ENCODE measurements at places on chromosomes 13 and 19.

DNA sequence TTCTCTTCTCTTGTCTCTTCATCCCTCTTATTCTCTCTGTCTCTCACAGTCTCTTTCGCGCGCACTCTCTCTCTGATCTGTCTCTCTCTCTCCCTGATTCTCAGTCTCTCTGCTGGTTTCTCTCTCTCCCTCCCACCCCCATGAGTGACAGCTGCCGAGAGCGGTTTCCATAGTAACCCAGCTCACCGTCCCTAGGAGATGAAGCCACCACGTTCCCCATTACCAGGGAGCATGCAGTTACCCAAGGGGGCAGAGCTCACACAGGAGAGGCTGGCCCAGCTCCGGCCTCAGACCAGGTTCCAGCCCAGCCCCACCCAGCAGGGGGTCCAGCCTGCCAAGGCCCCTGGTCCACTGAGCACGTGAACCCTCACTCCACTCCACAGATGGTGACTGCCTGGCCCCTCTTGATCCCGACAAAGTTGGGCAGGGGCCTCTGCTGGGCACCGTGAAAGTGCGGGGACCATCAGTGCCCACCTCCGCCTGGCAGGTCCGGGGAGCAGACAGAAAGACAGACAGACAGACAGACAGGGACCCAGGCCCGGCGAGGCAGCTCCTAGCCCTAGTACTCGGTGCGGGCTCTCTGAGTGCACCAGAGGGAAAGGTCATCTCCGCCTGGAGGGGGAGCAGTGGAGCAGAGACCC, 50.6 kb downstream of the CELF5 start:
- no peak for DNase-seq

- no peak for DNase-seq
Observed at GRCh38 chr13:30798776-30799355, 63.5 kb downstream of the ALOX5AP start.

DNA sequence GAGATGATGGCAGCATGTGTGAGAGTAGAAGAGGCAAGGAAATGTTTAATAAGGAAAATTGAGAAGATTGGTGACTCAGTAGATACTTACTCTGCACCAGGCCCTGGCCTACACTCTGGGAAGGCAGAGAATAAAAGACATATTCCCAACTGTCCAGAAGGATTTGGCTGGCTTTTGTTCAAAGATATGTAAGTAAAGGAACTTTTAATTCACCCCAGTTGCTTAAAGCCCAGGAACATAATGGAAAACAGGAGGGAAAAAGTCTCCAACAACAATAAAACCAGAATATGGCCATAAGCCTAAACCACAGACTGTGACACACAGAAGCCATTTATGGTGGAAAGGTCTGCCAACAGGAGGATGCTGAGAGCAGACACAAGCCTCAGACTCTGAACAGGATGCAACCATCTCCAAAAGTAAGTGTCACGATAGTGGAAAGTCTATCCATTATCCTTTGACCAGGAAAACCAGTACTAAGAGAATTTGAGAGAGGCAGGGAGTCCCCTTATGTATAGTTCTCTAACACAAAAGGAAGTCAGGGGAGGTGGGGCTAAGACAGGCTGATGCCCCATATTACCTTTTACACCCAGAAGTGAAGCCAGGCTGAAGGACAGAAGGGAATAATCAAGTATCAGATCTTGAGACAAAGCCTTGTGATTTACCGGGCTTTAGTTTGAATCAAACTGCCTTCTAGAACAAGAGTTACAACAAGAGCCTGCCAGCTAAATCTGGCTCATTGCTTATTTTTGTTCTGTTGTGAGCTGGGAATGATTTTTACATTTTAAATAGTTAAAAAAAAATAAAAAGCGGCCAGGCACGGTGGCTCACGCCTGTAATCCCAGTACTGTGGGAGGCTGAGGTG, 169.5 kb upstream of the STARD13 start:
- no peak for DNase-seq

DNA sequence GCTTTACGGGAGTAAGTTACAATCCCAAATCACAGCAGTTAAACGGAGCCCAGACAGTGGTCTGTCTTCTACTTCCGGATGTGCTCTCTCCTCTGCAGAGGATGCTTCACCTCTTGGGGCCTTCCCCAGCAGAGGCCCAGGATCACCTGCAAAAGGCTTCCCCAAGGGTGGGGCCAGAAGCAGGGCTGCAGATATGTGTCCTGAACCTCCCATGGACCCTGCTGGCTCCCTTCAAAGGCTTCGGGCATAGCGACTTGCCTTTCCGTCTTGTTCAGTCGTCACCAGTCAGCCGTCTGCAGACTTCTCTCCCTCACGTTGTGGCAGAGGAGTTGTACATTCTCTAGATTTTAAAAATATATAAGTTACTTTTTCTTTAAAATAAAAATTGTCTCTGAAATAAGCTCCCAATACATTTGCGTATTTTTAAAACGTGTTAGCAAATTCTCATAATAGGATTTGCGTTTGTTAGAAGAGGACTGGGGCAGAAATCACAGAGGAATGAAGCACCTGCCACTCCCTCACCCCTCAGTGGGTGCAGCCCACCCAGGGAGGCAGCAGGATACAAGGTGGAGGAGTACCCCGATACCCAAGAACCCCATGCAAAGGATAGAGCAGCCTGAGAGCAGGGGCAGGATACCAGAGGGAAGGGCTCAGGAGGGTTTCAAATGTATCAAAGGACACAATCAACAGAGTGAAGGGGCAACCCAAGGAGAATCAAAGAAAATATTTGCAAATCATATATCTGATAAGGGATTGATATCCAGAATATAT, 22.9 kb upstream of the MEDAG start:
- no peak for DNase-seq

GRCh38 chr19:800360-801029, 3.2 kb downstream of the PTBP1 start:
- no peak for DNase-seq

DNA sequence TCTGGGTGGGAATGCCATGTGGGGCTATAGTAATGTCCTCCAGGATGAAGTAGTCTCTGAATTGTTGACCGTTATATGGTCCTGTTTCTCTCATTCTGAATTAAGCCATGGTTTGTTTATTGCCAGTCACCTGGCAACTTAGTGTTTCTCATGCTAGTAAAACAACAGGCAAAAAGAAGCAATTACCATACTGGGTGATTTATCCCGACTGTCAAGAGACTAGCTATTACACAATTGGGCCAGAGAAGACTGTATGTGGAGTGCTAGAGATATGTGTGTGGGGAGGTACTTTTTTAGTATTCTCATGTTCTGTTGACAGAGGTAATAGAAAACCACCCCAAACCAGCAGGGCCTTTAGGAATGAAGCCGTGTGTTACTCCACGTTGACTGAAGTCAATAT, 258.2 kb downstream of the TDRD3 start:
- DNase-seq: no peak

GRCh38 chr13:41178040-41178439, 16.3 kb downstream of the KBTBD7 start:
- no peak for DNase-seq

DNA sequence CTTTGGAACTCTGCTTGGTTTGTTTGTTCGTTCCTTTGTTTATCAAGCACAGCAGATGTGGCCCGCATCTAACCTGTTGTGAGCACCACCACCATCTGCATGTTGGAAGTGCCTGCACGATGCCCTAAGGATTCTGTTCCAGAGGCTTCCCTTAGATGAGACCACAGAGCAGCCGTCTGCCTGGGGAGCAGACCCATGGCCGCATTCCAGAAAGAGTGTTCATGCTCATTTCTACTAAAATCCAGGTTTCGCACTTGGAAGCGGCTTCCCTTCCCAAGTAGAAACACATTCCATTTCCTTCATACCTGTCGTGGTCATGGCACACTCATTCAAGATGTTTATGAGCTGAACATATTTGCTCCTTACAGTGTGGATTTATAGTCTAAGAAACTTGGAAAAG, 27.2 kb downstream of the COL4A2 start:
- DNase-seq: no peak

DNA sequence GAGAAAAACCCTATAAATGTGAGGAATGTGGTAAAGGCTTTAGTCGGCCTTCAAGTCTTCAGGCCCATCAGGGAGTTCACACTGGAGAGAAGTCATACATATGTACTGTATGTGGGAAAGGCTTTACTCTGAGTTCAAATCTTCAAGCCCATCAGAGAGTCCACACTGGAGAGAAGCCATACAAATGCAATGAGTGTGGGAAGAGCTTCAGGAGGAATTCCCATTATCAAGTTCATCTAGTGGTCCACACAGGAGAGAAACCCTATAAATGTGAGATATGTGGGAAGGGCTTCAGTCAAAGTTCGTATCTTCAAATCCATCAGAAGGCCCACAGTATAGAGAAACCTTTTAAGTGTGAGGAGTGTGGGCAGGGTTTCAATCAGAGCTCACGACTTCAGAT, 11.7 kb downstream of the ZNF226 start:
- DNase-seq: no peak

- peak; percentile 86 for DNase-seq
Observed at GRCh38 chr19:40570313-40571004, 6.2 kb upstream of the SHKBP1 start.

DNA sequence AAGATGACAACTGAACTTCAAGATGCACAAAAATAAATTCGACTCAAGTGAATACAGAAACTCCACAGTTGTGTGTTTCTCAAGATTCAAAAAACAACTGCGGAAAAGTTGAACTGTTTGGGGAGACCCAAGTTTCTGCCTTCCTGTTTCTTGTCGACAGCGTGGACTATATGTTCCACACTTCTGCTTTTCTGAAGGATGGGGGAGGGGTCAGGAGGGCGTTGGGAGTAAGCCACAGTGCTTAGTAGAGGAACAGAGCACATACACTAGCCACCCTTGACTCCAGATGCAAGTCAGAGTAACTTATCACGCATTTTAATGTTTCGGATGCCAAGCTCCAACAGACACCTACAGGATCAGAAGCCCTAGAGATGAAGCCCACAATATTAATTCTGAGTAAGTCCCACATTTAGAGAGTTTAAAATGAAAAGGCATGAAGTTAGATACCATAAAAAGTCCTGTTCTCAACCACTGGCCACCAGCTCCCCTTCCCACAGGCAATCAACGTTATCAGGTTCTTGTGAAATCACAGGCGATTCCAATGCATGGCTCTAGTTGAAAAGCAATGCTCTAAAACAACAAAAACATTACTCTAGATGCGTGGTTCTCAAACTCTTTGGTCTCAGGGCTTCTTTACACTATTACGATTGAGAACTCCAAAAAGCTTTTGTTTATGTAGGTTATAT, 4.2 kb downstream of the TUBGCP3 start:
- DNase-seq: no peak

- DNase-seq: no peak
Observed at GRCh38 chr19:53332484-53332883, 1.1 kb upstream of the ZNF845 start.

- DNase-seq: no peak
Observed at GRCh38 chr19:30684613-30685012, 312.4 kb downstream of the ZNF536 start.

DNA sequence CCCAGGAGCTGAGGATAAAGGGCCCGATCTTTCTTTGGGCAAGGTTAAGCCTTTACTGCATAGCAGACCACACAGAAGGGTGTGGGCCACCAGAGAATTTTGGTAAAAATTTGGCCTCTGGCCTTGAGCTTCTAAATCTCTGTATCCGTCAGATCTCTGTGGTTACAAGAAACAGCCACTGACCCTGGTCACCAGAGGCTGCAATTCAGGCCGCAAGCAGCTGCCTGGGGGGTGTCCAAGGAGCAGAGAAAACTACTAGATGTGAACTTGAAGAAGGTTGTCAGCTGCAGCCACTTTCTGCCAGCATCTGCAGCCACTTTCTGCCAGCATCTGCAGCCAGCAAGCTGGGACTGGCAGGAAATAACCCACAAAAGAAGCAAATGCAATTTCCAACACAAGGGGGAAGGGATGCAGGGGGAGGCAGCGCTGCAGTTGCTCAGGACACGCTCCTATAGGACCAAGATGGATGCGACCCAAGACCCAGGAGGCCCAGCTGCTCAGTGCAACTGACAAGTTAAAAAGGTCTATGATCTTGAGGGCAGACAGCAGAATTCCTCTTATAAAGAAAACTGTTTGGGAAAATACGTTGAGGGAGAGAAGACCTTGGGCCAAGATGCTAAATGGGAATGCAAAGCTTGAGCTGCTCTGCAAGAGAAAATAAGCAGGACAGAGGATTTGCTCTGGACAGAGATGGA, 8.4 kb upstream of the CEACAM19 start:
- no peak for DNase-seq

DNA sequence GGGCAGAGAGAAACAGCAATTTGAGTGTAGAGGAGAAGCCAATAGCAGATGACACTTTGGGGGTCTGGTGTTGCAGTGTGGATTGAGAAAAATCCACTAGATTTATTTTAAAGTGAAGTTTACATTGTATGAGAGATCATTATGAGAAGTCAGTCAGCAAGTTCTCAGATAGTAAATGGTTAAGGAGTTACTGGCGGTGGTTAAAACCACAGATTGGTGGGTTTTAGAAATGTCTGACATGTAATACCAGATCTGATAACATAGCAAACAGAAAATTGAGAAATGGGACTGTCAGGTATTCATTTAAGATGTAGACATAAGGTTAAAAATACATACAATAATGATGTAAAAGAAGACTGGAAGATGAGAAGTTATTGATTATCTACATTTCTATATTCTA, 7.2 kb downstream of the ABHD13 start:
- no peak for DNase-seq

GRCh38 chr13:51601601-51602565, 17.6 kb downstream of the WDFY2 start:
- no peak for DNase-seq

DNA sequence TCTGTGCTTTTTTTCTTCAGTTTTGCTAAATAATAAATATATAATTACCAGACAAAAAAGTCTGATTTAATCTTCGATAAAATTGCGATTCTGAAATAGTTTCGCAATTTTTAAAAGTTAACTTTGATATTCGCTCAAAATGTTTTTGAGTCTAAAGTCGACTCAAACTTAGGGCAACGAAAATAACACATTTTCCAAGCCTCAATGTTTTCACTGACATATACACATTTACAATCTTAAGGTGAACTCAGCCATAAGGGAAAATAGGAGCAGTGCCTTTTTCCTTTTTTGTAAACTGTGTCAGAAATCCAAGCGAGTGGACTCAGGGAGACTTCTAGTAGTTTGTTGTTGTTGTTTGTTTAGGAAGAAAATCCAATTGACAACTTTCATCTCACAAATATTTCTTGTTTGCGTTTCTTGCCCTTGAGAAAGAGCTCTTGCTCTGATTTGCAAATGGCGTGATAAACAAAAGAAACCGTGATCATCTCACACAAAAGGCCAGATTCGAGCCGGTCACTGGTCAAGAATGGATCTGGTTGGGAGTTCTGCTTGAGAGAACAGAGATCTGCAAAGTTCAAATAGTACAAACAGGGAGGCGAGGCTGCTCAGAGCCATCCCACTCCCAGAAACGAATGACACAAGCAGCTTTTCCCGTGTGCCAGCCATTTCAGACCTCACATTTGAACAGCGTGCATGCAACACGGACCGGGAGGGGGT, 2.1 kb downstream of the SOX21 start:
- DNase-seq: no peak

GRCh38 chr13:64369121-64369520, 2861.0 kb downstream of the PCDH9 start:
- no peak for DNase-seq
